ENCODE measurements at places on chromosomes 2 and 18.
A peak's percentile ranks its signal among the peaks of the same experiment; 100 is the strongest.

- DNase-seq: no peak
Observed at GRCh38 chr18:41818381-41819355, 136.4 kb upstream of the PIK3C3 start.

GRCh38 chr2:172227719-172228118 lies 125.0 kb upstream of the DLX2 start:
- no peak for DNase-seq

DNA sequence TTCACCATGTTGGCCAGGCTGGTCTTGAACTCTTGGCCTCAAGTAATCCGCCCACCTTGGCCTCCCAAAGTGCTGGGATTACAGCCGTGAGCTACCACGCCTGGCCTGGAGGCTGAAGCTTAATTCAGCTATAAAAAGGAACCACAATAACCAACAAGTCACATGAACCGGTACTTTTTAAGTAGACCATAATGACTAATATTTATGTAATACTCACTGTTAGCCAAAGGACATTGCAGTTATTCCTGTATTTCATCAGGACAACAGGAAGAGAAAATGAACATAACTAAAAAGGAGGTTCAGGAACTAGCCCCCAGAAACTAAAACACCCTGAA lies 49.0 kb upstream of the TMEM87B start:
- no peak for DNase-seq

DNA sequence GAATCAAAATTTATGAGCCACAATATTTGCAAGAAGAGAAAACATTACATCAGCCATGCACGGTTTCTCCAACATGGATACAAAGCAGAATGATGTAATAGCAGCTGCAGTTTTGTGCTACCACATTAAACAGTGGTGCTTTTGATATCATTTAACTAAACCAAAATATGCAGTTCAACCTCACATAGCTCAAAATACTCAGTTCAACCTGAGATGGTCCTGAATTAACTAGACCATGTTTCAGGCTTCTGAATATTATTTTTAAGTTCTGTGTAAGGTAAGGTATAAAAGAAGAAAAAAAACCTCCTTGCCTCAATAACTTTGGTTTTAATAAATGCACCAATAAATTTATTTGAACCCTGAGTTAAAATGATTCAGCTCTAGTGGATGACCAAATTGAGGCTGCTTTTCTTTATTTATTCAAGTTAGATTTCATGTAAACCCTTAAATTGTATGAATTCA lies 18.8 kb upstream of the TSPYL6 start:
- DNase-seq: no peak

GRCh38 chr18:36668349-36668748 lies 160.5 kb downstream of the TPGS2 start:
- DNase-seq: no peak

DNA sequence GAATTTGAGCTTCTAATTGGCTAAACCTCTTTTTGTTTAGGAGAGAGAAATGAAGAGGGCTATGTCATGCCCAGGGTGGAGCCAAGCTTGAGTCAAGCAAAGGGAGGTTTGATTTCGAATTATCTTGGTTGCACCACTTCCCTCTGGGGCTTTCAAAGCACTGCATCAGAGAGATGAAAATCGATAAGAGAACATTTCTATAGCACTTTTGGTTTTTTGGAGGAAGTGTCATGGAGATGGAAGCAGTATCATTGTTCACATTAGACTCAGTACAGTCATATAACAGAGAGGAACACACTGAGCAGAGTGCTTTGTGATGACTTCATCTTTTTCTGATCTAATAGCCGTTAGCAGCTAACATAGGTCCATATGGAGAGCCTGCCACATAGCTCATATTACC lies 120.3 kb upstream of the UXS1 start:
- DNase-seq: no peak

- no peak for DNase-seq
Observed at GRCh38 chr2:134623046-134623445, 95.8 kb downstream of the TMEM163 start.

GRCh38 chr2:115549611-115550130 lies 1107.2 kb downstream of the DPP10 start:
- no peak for DNase-seq

- DNase-seq: no peak
Observed at GRCh38 chr2:150591496-150592285, 104.2 kb upstream of the RND3 start.

DNA sequence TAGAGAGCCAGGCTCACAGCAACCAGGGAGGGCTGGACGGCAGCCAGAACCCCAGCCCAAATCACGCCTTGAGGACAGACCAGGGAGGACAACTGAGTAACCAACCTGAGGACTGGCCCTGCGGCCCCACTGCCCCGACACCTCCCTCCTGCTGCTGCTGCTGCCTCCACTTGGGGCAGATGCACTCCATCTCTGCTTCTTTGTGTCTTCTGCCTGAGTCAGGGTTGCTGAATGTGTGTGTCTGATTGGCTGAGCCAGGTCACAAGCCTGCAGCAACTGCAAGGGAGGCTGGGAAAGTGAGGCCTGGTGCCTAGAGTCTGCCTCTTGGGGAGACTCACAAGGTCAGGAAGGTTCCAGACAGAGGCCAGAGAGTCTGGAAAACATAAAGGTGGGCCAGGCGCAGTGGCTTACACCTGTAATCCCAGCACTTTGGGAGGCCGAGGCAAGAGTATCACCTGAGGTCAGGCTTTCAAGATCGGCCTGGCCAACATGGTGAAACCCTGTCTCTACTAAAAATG lies 83.4 kb downstream of the ZFP36L2 start:
- DNase-seq: no peak

GRCh38 chr2:545711-546650 lies 131.2 kb downstream of the TMEM18 start:
- DNase-seq: no peak

- no peak for DNase-seq
Observed at GRCh38 chr18:24601585-24601984, 141.1 kb downstream of the HRH4 start.

DNA sequence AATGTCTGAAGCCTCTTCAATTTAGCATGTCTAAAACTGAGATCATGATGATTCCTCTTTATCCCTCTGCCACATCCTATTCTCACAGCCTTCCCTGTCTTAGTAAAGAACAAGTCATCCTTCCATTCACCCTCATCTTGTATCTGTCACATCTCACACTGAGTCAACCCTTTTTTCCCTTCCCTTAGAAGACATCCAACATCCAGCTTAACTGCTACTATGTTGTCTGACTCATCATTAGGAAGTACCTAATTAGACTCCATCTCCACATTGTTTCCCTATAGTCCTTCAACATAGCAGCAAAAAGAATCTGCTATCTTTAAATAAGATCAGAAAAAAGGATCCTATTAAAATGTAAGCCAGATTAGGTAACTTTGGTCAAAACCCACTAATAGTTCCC lies 85.2 kb upstream of the GRB14 start:
- DNase-seq: no peak

- no peak for DNase-seq
Observed at GRCh38 chr18:6009756-6010155, 114.4 kb upstream of the TMEM200C start.

DNA sequence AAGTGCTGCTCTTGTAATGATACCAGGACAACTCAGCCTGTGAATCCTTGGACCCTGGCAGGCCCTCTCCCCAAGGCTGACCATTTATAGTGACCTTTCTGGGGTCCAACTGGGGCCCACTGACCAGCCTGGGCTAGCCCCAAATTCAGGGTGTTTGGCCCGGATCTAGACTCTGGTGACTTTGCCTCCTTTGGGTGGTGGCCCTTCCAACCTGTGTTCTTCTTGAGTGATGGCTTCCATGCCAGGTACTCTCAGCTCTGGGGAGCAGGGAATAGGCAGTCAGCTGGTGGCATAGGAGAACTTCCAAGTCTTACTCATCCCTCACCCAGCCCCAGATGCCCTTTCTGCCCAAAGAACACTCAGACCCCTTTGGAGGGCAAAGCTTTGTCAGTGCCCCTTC lies 10.3 kb downstream of the MYO7B start:
- no peak for DNase-seq

DNA sequence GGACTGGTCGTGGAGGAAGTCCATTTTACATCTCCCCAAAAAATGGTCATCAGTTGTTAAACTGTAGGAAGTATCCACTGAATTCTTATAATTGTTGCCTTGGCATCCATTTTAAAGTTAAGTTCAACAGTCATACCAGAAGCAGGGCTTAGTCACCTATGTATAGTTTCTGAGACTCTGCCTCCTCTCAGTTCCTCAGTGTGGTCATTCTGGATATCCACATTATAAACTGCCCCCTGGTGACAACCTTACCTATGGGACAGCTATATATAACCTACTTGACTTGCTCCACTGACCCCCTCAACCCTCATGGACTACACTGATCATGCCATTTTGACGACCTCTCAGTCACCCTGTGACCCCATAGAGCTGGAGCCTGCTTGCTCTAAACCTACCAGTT lies 617.0 kb downstream of the LRP1B start:
- DNase-seq: no peak

DNA sequence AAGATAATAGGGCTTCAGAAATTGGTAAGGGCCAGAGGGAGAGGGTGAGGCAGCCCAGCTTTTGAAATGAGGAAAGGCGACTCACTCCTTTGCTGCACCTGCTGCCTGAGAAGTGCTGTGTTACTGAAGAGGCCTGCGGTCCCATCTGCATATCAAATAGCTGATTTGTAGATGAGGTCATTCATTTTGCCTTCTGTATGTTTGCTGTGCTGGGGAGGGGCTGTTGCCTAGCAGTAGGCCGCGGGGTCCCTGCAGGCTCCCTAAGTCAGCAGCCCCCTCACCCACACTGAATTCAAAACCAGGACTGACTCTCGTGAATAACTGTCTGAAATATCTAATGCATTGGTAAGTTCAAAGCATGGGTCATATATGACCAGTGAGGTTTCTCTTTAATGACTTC lies 377.2 kb downstream of the SOX11 start:
- DNase-seq: no peak

- DNase-seq: no peak
Observed at GRCh38 chr2:141534666-141535362, 596.0 kb downstream of the LRP1B start.

DNA sequence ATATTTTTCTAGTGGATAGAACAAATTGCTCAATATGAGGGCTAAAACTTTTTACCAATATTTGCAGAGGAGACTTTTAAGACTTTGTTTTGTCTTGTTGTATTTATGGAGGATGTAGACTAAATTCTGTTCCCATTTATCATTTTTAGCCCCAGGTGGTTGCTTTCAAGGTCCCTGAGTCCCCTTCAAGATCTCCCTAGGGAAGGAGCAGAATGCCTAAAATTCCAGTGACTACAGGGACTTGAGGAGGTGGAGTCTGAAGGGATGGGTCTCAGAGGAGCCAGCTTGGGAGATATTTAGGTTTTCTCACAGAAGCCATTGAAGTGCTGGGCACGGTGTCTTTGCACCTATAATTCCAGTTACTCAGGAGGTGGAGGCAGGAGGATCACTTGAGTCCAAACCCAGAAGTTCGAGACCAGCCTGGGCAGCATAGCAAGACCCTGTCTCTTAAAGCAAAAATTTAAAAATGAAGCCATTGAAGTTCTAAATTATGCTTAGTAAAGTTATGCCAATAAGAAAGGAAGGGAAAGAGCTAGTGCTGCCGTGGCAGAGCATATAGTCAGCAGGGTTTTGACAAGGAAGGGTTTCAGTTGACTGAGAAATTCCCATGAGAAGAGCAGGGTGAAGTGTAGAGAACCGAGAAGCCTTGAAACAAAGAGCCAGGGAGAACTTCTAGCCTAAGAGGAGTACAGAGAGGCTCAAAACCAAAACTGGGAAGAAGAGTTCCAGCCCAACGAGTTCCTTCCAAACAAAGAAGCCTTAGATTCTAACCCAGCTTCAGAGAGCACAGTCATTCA lies 43.4 kb downstream of the COMMD1 start:
- no peak for DNase-seq

GRCh38 chr2:99863903-99864270 lies 278.5 kb downstream of the AFF3 start:
- DNase-seq: no peak

DNA sequence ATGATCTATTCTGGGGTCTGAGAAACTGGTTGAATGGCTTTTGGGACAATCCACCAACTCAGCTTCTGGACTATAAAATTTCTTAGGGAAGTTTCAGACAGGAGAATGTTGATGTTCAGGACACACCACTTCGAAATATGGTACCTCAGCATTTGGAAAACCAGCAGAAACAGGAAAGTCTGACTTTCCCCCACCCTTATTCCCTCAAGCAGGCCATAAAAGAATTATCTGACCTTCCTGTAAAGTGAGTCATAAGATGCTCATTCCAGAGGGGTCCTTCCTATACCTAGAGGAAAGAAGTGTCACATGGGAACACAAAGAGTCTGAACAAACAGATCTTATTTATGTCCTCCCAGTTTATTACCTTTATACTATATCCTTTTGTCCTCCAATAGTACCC lies 415.0 kb downstream of the CPS1 start:
- DNase-seq: no peak

- no peak for DNase-seq
Observed at GRCh38 chr2:641872-642815, 35.1 kb downstream of the TMEM18 start.

GRCh38 chr2:8628866-8629209 lies 53.0 kb upstream of the ID2 start:
- DNase-seq: no peak

- peak; percentile 80 for DNase-seq
Observed at GRCh38 chr2:231666171-231667095, 41.9 kb upstream of the PTMA start.

- DNase-seq: no peak
Observed at GRCh38 chr2:12688091-12688490, 28.6 kb upstream of the TRIB2 start.

Measured in A549 (cell line).